ENCODE measurements at places on chromosomes 7 and 10.

DNA sequence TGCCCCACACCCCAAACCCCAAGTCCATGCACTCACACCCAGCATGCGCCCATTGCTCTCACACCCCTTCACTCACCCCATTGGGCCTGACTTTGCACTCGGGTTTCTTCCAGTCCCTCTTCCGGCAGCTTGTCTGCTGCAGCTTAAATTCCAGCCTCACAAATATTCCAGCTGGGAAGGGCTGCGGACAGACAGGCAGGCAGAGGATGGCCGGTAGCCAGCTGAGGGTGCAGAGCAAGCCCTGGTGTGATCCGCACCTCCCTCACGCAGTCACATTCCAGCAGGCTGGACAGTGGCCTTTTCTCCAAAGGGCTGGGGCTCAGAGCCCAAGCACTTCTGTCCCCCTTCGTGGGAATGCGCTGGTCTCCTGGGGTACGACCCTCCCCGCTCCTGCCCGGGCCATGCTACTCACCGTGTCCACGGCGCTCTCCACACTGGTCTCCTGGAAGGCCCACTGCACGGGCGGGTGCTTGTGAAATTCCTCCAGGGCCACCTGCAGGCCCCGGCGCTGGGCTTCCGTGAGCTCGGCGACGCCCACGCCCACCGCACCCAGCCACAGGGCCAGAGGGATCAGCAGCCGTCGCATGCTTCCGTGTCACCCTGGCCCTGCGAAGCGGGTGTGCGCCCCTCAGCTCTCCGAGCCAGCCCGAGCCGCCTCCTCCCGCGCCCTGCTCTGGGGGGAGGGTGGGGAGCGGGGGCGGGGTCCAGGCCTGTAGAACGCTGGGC is 1.2 kb downstream of the RARRES2 start:
- no peak for DNase-seq

GRCh38 chr7:28136420-28136819 is 44.2 kb downstream of the JAZF1 start:
- no peak for DNase-seq

DNA sequence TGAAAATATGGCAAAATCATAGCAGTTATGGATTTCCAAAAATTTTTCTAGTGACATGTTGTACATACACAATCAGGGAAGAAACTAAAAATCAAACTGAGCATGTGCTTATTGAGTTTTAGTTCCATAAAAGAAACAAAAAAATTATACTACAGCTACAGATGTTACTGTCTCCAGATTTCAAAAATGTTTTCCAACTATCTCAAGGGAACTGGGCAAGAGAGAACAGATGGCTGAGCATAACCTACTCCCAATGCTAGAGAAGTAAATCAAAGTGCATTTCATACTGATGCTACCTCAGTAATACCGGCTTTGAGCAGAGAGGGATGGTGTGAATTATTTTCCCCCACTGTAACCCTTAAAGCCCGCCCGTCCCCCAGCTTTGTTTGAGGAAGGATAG is 40.7 kb upstream of the KMT2C start:
- DNase-seq: no peak

DNA sequence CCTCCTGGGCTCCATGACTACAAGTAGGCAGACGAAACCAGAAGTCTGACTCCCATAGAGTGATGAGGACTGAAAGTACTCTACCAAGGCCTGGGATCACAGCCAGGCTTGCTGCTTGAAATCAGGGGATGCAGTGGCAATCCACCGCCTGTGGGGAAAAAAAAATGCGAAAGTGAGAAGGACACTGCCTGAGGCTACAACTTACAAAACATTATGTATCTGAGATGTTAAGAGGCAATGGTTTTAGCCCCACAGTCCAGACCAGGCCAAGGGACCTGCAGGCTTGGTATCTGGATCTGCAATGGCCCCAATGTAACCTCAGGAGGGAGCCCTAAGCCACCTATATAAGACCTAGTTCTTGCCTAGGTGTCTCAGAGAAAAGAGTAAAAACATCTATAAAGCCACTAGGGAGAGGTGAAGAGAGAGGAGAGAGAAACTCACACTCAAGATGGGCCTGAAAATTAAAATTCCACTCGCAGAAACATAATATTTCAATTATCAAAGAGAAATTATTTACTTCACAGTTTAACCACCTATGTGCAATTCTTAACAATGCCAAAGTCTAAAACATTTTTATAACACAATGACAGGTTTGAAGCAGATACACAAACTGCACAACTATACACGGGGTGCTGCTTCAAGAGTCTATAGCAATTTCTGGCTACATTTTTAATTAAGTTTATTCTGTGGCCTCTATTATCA is 13.9 kb downstream of the DNAJC1 start:
- peak; percentile 80 for DNase-seq

- no peak for DNase-seq
Measured at GRCh38 chr10:69846293-69846921, 44.7 kb downstream of the COL13A1 start.

DNA sequence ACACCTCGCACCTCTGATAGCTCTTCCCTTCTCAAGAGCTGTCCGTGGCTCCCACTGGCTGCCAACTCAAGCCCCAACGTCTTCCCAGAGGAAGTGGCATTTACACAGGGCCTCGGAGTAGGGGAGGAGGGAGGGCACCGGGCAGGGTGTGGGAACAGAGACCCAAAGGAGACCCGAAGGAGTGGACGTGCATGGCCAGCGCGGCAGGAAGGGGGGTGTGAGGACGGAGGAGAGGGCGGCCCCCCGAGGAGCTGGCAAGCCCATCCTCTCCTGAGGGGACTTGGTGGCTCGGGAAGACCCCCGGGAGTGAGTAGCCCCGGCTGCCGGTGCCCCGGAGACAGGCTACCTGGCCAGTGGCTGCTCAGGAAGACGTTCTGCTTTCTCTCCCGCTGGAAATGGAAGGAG is 85.9 kb downstream of the FOXL3 start:
- DNase-seq: no peak

DNA sequence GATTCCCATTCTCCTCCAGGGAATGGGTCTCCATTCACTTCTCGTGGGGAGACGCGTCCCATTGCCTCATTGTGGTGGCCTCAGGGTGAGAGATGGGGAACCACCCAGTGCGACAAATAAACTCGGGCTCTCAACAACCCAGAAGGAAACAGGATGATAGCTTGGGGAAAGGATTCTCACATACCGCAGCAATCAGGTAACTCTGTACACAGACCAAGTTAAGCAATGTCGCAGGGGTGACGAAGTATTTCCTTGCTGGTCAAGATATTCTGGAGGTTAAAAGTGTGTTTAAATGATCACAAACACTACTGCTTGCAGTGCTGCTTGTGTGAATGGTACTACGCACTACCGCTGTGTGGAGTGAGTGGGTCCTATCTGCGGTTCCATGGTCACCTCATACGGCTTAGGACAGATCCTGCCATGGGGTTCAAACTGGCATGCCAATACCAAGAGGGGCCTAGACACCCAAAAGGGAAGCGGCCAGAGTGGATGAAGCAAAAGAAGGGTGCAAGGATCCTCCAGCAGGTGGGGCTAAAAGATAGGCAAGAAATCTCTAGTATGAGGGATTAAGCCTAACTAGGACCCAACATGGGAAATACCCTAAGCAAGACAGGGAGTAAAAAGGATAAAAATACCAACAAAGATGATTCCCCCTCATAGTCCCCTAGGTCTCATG is 143.8 kb upstream of the TMEM106B start:
- DNase-seq: peak; percentile 49

- no peak for DNase-seq
Measured at GRCh38 chr10:94037286-94037685, 43.6 kb downstream of the PLCE1 start.

- DNase-seq: no peak
Measured at GRCh38 chr10:7409732-7410168, 1.1 kb downstream of the SFMBT2 start.

GRCh38 chr7:111138193-111138569 is 47.3 kb downstream of the LRRN3 start:
- DNase-seq: no peak

Data from NCI-H146 (cell line).